Stimulated activated CD8-positive, alpha-beta memory T cell treated with anti-CD3 and anti-CD28 coated beads, Interleukin-7, amount 100 ng/mL, for 24 hours (primary cell): ENCODE measurements at places on chromosomes 12 and 14.

GRCh38 chr14:91009501-91010152 is 50.8 kb downstream of the RPS6KA5 start:
- DNase-seq = no peak

- peak; percentile 32 for DNase-seq
Observed at GRCh38 chr14:31206536-31207286, 882 bp downstream of the HECTD1 start.

DNA sequence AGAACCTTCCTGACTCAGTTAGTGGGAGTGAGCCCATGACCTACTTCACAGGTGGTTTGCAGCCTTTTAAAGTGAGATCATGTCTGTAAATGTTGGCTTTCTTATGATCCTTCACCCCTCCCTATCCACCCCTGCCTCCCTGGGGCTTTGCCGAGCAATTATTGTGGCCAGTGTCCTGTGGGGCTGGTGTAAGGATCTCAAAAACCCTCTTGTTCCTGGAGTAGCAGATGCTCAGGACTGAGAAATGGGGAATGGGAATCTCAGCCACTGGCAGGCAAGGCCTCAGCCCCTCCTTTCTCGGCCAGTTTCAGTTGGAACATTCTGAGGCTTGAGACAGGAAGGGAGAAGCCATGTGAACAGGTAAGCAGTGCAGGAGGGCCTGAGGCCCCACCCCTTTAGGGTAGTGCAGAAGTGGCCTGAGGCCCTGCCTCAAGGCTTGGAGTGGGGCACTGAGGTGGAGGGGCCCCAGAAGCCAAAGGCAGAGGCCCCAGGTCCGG is 53.8 kb downstream of the PLEKHG3 start:
- no peak for DNase-seq

DNA sequence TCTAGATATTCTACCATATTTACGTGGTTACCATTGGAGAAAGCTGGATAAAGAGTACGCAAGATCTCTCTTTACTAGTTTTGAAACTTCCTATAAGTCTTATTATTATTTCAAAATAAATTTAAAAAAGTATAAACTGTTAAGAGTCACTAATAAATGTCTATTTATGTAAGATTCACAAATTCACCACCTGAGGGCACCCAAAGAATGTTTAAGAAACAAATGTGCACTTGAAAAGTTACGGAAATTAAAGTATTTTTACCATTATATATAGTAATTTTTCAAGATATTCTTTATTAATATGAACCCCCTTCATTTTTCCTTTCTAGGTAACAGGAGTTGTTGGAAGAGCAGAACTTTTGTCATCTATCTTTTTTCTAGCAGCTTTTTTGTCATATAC is 11.9 kb downstream of the TMTC3 start:
- no peak for DNase-seq

DNA sequence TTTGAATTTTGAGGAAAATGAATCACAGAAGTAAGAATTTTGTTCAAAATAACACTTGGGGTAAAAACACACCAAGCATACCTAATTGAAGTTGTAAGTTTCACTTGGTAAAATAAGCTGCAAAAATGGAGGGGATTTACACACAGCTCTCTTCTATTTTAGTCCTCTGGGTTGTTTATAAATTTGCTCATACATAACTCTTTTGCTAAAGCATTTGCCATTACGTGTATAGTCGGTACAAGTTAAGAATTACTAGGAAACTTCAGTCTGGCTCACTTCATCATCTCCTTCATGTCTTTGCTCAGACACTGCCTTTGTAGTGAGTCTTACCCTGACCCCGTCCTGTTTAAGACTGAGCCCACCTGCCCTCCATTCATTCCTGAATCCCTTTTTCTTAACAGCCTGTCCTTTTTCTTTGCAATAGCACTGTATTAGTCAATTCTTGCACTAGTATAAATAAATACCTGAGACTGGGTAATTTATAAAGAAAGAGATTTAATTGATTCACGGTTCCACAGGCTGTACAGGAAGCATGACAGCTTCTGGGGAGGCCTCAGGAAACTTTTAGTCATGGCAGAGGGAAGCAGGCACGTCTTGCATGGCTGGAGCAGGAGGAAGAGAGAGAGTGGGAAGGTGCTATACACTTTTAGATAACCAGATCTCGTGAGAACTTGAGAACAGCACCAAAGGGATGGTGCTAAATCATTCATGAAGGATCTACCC is 451.1 kb downstream of the PCNX1 start:
- no peak for DNase-seq

GRCh38 chr14:21382886-21383847 is 652 bp downstream of the SUPT16H start:
- peak; percentile 16 for DNase-seq

DNA sequence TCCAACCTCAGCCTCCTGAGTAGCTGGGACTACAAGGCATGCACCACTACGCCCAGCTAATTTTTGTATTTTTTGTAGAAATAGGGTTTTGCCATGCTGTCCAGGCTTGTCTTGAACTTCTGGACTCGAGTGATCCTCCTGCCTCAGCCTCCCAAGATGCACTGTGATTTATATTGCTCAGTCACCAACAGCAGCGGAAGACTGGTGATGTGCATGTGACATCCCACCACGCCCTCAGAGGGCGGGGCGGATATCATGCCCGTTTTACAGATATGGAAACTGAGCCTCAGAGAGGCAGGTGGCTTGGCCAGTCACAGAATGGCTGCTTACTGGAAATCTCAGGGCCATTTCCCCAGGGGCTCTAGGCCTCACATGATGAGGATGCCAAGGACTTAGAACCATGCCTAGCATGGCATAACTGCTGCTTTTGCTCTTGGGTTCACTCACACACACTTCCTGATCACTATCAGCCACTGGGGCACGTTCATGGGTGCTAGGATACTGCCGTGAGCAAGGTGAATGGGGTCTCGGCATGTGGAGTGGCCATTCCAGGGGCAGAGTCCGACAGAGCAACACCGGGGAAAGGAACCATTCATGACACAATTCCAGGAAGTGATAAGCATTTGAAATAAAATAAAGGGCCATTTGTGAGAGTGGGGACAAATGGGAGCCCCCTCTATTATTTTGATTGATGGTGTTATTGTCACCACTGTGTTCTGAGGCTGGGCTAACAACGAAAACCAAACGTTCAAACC is 31.9 kb downstream of the RBM19 start:
- DNase-seq = no peak

DNA sequence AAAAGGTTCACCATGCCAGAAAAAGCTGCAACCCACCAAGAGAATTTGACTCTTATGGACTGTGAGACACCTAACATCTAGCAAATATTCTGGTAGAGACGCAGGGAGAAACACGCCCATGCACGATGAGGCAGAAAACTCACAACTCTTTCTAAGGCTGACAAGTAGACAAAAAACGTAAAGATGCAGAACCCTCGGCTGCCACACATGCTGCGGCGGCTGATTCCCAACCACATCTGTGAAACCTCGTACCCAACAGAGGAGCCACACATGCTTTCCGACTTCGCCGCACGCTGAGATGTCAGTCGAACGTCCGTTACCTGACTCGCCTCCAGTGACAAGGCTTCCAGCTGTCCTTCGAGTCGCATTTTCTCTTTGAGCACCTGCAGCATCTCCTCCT is 21.8 kb downstream of the GOLGA3 start:
- DNase-seq = no peak

GRCh38 chr12:105740369-105740768 is 398.4 kb downstream of the NUAK1 start:
- DNase-seq = no peak

GRCh38 chr12:122362755-122363154 is 59.7 kb downstream of the CLIP1 start:
- no peak for DNase-seq

GRCh38 chr12:56894698-56895368 is 39.4 kb downstream of the SDR9C7 start:
- no peak for DNase-seq

GRCh38 chr14:93062890-93063289 is 52.8 kb downstream of the ITPK1 start:
- no peak for DNase-seq

DNA sequence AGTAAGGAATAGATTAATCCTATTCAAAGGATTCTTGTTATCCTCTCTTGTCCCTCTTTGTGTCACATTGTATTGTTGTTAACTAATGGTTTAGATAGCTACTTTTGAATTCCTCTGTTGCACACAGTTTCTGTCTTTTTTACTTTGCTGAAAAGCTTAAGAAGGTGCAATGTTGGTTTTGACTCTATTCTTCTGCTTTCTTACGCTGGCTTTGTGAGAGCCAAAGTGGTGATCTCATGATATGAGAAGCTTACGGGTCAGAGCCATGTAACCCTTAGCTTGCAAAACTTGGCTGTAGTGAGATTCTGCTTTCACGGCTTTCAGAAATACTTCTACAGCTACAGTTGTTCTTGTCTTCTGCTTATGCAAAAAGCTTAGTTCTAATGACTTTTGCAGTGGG is 239.7 kb downstream of the TRHDE start:
- DNase-seq = no peak

- DNase-seq = no peak
Observed at GRCh38 chr12:114847441-114848035, 163.6 kb upstream of the TBX3 start.

GRCh38 chr12:5512601-5512970 is 80.7 kb downstream of the NTF3 start:
- DNase-seq = no peak

DNA sequence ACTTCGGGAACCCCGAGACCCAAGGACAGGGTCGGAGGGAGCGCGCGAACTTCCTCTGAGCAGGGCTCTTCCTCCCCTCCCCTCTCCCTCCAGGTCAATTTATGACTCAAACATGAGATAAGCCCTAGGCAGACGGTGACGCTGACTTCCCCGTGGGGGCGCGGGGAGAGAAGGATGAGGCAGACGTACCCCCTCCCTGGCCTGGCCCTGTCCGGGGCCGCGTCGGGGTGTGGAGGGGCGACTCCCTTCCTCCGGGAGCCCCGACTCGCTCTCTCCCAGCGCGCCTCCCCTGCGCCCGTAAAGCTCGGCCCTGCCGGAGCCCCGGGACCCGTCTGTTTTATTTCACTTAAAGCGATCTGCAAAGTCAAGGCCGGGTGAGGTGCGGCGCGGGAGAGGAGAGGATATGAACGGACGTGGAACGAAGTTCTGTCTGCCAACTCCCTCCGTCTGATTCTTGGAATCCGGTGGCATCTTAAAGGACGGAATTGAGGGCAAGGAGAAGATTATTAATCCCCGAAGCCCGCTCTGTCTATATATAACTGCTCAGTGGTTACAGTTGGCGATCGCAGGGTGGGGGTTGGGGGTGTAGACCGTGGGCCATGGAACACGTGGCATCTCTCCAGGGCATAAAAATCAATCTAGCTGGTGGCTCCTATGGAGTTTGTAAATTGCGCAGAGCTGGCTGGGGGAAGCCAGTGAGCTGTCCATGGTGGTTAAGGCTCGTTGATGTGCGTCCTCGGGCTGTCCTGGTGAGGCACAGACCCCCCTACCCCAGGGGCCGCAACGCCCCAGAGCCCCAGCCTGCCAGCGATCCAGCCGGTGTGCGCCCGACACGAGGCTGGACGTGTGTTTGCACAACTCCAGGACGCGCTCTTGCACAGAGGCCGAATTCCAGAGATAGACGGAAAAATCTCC is 2.9 kb upstream of the PTHLH start:
- no peak for DNase-seq

- no peak for DNase-seq
Observed at GRCh38 chr12:68042212-68042699, 53.0 kb downstream of the IFNG-AS1 start.

DNA sequence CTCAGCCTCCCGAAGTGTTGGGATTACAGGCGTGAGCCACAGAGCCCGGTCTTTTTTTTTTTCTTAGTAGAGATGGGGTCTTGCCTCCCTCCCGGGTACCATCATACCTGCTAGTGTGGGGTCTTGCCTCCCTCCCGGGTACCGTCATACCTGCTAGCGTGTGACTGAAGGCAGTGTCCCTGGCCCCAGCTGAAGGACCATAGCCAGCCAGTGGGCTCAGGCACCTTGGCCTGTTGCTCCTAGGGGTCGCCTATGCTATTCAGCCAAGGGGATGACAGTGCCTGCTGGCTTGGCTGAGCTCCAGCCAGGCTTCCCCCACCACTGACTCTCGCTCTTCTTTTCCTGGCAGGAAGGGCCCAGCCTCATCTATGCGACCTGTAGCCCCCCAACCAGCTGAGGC is 10.5 kb upstream of the BLTP3B start:
- DNase-seq = no peak

GRCh38 chr14:61034416-61035120 is 53.5 kb downstream of the SLC38A6 start:
- DNase-seq = no peak

- DNase-seq = no peak
Observed at GRCh38 chr12:2286461-2287131, 233.8 kb downstream of the CACNA1C start.

GRCh38 chr14:73997944-73998447 is 21.1 kb downstream of the ENTPD5 start:
- no peak for DNase-seq

GRCh38 chr12:119068129-119068856 is 87.0 kb downstream of the SRRM4 start:
- no peak for DNase-seq

GRCh38 chr12:93829016-93829415 is 151.8 kb downstream of the CRADD start:
- DNase-seq = no peak

GRCh38 chr12:132727091-132727794 is 16.6 kb downstream of the PGAM5 start:
- DNase-seq = no peak

GRCh38 chr14:105041841-105042765 is 21.2 kb upstream of the CDCA4 start:
- no peak for DNase-seq

DNA sequence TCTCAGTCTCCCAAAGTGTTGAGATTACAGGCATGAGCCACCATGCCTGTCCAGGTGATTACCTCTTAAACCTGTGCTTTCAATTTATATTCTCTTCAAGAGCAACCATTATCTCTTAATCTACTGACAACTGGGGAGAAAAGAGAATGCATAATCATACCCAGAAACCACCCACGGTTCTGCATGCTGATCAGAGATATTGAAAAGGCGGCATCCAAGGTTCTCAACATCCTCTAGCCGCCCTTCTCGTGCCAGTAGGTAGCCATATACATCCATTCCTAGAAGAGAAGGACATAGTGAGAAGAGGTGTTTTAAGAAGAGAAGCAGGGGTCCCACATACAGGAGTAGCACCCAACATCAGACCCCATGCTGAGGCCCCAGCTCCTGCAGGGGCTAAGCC is 20.8 kb downstream of the ANAPC7 start:
- DNase-seq = no peak

- no peak for DNase-seq
Observed at GRCh38 chr14:67567654-67568053, 32.4 kb downstream of the PIGH start.

- DNase-seq = no peak
Observed at GRCh38 chr14:97283426-97283825, 486.2 kb downstream of the VRK1 start.

DNA sequence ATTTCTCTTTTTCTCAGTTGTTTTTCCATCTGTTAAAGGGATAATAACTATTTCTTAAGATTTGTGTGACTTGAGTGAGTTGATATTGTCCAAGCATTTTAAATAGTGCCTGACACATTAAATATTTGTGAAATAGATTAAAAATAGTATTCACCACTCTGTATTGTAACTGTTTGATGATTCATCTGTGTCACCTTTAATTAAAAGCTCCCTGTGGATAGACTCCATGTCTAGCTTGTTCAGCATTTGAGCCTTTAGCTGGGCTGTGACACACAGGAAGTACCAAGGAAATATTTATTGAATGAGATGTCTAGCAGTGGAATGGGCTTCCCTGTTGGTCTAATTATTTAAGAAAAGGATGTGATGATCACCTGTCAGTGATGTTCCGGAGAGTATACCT is 1.8 kb upstream of the GLIPR1L2 start:
- no peak for DNase-seq
